ENCODE measurements at places on chromosomes 7 and 10. TPM values are rescaled to one million over a fixed set of nuclear protein-coding genes. Genes with fewer than 3 reads are reported as not detected.

DNA sequence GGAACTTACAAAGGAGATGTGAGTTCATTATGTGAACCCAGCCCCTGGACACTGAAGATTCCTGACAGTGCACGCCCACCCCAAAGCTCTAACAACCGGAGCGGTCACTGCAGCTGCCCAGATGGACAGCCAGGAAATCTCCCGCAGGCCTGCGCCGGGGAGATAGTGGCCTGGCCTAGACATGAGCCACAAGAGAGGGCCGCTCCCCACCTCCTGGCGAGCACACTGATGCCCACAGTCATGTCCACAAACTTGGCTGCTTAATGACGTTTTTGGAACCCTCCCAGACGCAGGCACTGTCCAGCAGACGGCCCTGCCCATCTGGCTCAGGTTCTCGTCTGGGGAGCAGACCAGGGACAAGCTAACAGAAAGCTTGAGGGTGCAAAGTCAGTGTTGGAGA, 34.2 kb downstream of the TCERG1L start:
- no peak for DNase-seq
- no peak overlapping the region for H3K4me3 ChIP-seq
- H3K36me3 ChIP-seq, result no peaks in the 10 kb centered on the region
- no peak overlapping the region for H3K27ac ChIP-seq
- H3K4me1 ChIP-seq, result no peaks in the 10 kb centered on the region
- no peaks in the 10 kb centered on the region for H3K27me3 ChIP-seq

- H3K27me3 ChIP-seq, result peaks cover 3% of the 10 kb centered on the region
- H3K36me3 ChIP-seq, result peaks cover 29% of the 10 kb centered on the region
- H3K27ac ChIP-seq, result peak overlapping the region; percentile 59
- peaks cover 45% of the 10 kb centered on the region for H3K4me1 ChIP-seq
- H3K4me3 ChIP-seq, result peak overlapping the region; percentile 81
These were observed 5.6 kb downstream of the IMPDH1 start for GRCh38 chr7:128404143-128404681.

DNA sequence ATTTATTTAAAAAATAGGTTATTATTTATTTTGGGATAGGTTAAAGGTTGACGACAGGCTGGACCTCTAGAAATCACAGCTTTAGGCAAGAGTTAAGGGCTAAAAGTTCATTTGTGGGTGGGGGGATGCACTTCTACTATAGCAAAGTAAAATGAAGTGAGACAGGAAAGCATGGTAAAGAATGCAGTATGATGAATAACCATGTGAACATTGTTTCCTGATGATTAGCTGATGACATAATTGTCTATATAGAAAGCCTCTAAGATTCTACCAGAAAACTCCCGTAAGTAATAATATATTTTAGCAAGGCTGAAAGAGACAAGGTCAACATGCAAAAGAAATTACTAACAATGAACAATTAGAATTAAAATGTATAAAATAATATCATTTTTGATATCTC, 25.7 kb upstream of the PRSS37 start:
- H3K27ac ChIP-seq, result no peak overlapping the region
- no peak for DNase-seq
- H3K27me3 ChIP-seq, result no peaks in the 10 kb centered on the region
- H3K4me3 ChIP-seq, result no peak overlapping the region
- H3K36me3 ChIP-seq, result no peaks in the 10 kb centered on the region

- H3K27me3 ChIP-seq, result peaks cover 4% of the 10 kb centered on the region
- H3K27ac ChIP-seq, result no peak overlapping the region
- H3K4me3 ChIP-seq, result no peak overlapping the region
- H3K4me1 ChIP-seq, result peaks cover 10% of the 10 kb centered on the region
- no peaks in the 10 kb centered on the region for H3K36me3 ChIP-seq
These were observed 243.0 kb downstream of the WDR37 start for GRCh38 chr10:1299041-1299726.

- H3K27me3 ChIP-seq, result no peaks in the 10 kb centered on the region
- peak overlapping the region; percentile 73 for H3K27ac ChIP-seq
- peaks cover 12% of the 10 kb centered on the region for H3K36me3 ChIP-seq
- no peak for DNase-seq
- H3K4me1 ChIP-seq, result peaks cover 36% of the 10 kb centered on the region
- no peak overlapping the region for H3K4me3 ChIP-seq
These were observed 64.4 kb downstream of the RAB18 start for GRCh38 chr10:27568196-27569175.

DNA sequence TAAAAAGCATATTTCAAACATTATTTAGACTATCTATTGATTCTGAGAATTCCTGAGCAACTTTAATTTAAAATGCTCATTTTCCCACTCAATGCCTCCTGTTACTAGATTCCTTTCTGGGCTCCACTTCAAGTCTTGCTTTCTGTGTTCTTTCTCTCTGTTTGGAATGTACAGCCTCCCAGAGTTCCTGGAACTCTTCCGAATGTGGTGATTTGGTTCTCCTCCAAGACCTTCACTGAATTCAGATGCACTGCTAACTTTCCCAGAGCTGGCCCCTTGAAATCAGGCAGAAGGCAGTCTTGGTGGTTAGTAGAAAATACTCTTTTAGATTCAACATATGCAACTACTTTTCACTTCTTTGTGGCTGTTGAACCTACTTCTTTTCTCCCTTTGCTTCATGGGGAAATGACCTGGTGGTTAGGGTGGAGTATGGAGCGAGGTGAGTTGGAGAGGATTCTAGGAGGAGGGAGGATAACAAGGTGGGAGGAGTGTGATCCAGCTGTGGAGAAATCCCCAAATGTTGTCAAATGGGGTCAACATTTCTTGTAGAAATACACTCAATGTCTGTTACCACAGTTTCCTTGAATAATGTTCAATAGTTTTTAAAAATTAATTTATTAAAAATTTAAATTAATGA, 27.9 kb upstream of the CCDC7 start:
- H3K27me3 ChIP-seq, result peaks cover 5% of the 10 kb centered on the region
- H3K4me3 ChIP-seq, result no peak overlapping the region
- H3K27ac ChIP-seq, result no peak overlapping the region
- H3K36me3 ChIP-seq, result no peaks in the 10 kb centered on the region
- no peak for DNase-seq

DNA sequence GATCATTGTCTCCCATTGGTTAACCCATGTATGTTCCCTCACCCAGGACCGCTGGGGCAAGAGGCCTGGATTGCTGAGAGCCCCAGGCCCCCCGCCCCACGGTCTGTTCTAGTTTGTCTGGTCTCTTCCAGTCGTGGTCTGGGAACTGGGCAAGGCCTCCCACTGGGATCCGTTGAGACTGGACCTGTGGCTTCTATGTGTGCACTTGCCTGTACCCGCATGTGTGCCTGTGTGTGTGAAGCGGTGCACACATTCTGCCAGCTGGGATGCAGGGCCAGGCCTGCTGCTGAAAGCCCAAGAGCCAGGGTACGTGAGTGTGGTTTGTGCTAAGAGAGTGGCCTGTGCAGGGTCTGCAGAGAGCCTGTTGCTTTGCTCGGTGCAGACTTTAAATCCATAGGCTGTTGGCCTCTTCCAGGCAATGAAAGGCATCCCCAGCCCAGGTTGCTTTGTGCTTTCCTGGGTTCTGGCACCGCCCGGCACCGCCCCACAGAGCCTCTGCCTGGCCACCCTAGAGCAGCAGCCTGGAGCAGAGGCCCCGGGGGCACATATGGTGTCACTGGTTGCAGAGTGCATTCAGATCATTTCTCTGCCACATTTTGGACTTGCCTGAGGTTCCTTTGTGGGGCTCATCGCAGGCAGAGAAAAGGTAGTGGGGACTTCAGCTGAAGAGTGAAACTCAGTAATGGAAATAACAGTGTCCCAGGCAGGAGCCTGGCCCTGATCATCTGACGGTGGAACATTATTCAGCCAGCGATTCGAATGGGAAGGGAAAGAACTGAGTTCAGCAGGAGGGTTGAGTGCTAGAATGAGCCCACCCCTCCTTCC, 215.5 kb downstream of the GLRX3 start:
- no peaks in the 10 kb centered on the region for H3K36me3 ChIP-seq
- no peak overlapping the region for H3K27ac ChIP-seq

DNA sequence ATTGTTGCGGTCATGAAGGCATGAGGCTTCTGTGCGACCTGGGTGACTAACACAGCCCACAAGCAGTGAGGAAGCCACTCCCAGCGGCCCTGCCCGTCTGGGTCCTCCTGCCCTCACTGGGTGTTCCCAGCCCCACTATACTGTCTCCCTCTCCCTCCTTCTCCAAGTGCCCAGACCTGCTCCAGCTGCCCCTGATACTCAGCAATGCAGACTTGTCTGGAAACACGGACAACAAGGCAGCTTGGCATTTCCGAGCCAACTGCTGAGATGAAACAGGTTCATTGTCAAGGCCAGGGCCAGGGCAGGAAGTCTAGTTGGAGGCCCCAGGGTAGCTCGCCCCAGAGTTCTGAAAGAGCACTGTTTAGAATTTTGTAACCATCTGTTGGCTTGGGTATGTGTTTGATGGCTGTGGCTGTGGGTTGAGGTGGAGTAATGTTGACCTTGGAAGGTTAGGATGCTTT, 95.7 kb downstream of the RBM20 start:
- H3K4me1 ChIP-seq, result peaks cover 40% of the 10 kb centered on the region
- H3K4me3 ChIP-seq, result no peak overlapping the region

DNA sequence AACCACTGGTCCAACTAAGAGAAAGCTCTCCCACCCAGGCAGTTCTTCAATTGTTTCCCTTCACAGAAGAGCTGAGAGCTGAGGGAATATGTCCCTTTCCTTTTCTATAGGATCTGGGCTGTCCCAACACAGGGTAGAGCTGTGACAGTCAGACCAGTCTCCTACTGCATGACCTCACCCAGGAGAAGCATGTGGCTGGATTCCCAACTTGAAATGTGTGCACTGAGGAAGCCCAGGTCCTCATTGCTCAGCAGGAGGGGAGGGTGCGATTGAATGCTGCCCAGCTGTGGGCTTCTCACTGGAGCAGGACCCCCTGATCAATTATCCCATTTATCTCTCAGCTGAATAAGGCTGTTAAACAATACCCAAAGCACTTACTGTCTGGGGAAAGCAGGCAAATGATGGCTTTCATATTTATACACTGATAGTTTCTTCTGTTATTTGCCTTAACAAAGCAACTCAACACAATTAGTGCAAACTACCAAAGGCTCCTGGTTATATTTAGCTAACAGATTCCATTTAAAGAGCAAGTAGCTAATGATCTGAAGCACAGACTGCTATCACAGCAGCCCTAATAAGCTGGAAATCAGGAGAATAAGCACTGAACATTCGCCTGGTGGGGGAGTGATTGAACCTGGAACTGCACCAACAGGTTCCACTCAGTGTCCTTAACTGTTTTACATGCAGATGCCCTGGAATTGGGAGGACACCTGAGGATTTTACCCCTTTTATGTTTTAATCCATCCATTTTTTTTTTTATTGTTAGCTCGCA, 508.8 kb downstream of the CCSER2 start:
- H3K27me3 ChIP-seq, result peaks cover 7% of the 10 kb centered on the region
- H3K27ac ChIP-seq, result no peak overlapping the region
- no peak for DNase-seq
- no peaks in the 10 kb centered on the region for H3K4me1 ChIP-seq
- H3K36me3 ChIP-seq, result no peaks in the 10 kb centered on the region

- peaks cover 14% of the 10 kb centered on the region for H3K36me3 ChIP-seq
- H3K27ac ChIP-seq, result no peak overlapping the region
- H3K4me1 ChIP-seq, result peaks cover 19% of the 10 kb centered on the region
- peaks cover 33% of the 10 kb centered on the region for H3K27me3 ChIP-seq
- no peak for DNase-seq
These were observed 2.7 kb upstream of the FRAT2 start for GRCh38 chr10:97336942-97337831.

GRCh38 chr7:16634271-16634738, 11.2 kb downstream of the ANKMY2 start:
- no peak for DNase-seq
- H3K27ac ChIP-seq, result no peak overlapping the region
- H3K4me1 ChIP-seq, result no peaks in the 10 kb centered on the region
- no peaks in the 10 kb centered on the region for H3K27me3 ChIP-seq
- peaks cover 22% of the 10 kb centered on the region for H3K36me3 ChIP-seq

- H3K4me1 ChIP-seq, result no peaks in the 10 kb centered on the region
- H3K27ac ChIP-seq, result no peak overlapping the region
- no peak for DNase-seq
- H3K27me3 ChIP-seq, result no peaks in the 10 kb centered on the region
- no peaks in the 10 kb centered on the region for H3K36me3 ChIP-seq
These were observed 415.3 kb upstream of the SEMA3D start for GRCh38 chr7:85602196-85602595.

DNA sequence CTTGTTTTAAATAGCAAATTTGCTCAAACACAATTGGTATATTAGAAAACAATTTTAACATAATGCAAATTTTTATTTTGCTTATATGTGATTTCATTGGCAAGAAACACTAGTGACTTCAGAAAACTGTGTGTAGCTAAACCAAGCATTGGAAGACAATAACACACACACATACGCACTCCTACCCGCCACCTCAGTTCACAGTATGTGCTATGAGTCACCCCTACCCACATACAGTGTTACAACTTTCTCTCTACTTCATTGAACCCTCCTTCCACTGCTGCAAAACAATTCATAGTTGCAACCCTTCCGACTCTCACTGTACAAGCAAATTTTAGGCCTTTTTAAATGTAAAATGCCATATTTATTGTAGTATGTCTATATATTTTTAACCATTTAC, 119.9 kb upstream of the THSD7A start:
- H3K27me3 ChIP-seq, result no peaks in the 10 kb centered on the region
- H3K4me1 ChIP-seq, result no peaks in the 10 kb centered on the region
- no peak overlapping the region for H3K27ac ChIP-seq
- H3K36me3 ChIP-seq, result no peaks in the 10 kb centered on the region

- H3K36me3 ChIP-seq, result peaks cover 4% of the 10 kb centered on the region
- H3K4me1 ChIP-seq, result no peaks in the 10 kb centered on the region
- H3K27ac ChIP-seq, result no peak overlapping the region
These were observed 10.9 kb downstream of the SCART1 start for GRCh38 chr10:133464582-133465031.

- no peak overlapping the region for H3K27ac ChIP-seq
- H3K4me1 ChIP-seq, result no peaks in the 10 kb centered on the region
- H3K36me3 ChIP-seq, result no peaks in the 10 kb centered on the region
- no peaks in the 10 kb centered on the region for H3K27me3 ChIP-seq
These were observed 70.8 kb upstream of the PARD3 start for GRCh38 chr10:34885898-34886297.

Gene FBXO24
- total RNA-seq, result 0.37 TPM

Gene RASA4B
- total RNA-seq, result 18.9 TPM

Gene ZEB1
- total RNA-seq, result 39.3 TPM

Gene CALML3
- not detected for total RNA-seq

Gene MDFIC
- total RNA-seq, result 69.8 TPM

Gene PLAC9
- not detected for total RNA-seq

Gene PDZD7
- total RNA-seq, result 0.50 TPM

Gene PODXL
- total RNA-seq, result 1.5 TPM

Gene MYO3A
- not detected for total RNA-seq

Gene NAMPT
- total RNA-seq, result 65.5 TPM

Gene WDR86
- total RNA-seq, result 0.26 TPM

Gene H2BK1
- 0.76 TPM for total RNA-seq

Gene CYP17A1
- not detected for total RNA-seq

Gene VAX1
- total RNA-seq, result not detected
